CD4-positive, alpha-beta T cell treated with Interleukin-4 for 1 hour (primary cell): ENCODE measurements at places on chromosomes 1 and 21.

DNA sequence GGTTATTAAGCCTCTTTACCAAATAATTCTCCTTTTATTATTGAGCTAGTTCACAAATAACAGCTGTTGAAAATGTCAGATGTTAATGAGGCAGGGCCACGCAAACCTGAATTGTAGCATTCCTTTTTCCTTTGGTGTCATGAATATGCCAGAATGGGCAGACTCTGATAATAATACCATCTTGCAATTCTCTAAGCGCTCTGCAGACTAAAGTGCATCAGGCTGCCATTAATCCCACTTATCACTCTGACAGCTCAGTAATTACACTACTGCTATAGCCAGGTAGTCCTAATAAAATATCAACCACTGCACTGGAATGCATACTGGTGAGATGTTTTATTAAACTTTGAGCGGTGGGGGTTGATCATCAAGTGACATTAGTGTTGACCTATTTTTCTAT lies 177.7 kb downstream of the DPYD start:
- DNase-seq, result no peak

GRCh38 chr1:24929398-24930259 lies 447 bp downstream of the RUNX3 start:
- DNase-seq, result peak; percentile 55

DNA sequence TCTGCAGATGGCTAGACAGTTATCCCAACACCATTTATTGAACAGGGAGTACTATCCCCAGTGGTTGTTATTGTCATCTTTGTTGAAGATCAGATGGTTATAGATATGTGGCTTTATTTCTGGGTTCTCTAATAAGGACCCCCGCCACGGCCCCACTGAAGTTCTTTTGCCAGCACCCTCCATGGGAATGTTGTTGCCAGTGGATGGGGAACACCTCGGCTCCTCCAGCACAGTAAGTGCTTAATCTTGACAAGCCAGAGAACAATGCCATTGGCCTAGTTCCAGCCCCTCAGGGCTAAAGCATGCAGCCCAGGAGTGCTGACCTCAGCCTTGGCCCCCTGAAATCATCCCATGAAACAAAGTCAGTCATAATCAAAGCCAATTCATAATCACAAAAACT lies 337.6 kb downstream of the AGBL4 start:
- no peak for DNase-seq

DNA sequence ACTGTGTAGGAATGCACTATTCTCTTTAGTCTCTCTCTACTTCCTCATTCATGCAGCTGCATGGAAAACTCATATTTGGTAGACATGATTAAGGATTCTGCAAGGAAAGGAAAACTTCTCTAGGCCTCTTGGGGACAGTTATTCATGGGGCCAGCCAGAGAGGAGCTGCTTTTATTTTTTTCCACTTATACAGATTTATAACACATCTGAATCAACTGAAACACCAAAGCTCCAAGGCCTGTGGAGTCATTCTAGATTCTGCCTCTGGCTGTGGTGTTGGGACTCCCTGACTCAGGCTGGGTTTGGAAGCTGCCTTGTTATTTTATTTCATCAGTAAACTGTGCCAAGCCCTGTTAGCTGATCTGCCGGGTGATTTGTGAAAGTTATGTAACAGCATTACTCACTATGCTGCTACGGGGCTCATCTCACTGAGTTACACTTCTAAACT lies 83.9 kb upstream of the EDEM3 start:
- DNase-seq, result no peak

DNA sequence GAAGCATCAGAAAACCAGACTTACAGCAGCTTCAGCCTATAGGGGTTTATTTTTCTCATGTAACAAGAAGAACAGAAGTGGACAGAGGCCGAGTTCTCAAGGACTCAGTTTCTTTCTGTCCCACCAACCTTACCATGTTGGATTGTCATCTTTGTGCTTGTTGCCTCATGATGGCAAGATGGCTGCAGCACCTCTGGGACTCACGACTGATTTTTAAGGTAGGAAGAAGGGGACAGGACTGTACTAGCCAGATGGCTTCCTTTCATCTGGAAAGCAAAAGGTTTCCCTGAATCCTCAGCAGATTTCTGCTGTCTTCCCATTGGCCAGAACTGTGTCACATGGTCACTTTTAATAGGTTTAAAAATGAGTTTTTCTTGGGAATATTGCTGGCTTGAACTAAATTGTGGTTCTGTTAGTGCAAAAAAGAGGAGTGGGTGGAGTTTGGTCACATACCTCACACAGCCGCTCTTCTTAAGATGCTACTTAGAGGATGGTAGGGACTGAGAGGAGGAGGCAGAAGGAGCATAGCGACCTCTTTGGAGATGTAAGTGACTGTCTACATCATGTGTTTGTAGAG lies 48.1 kb upstream of the ENAH start:
- no peak for DNase-seq

- DNase-seq, result no peak
These were observed 182.2 kb downstream of the DHRS3 start for GRCh38 chr1:12435639-12436344.

DNA sequence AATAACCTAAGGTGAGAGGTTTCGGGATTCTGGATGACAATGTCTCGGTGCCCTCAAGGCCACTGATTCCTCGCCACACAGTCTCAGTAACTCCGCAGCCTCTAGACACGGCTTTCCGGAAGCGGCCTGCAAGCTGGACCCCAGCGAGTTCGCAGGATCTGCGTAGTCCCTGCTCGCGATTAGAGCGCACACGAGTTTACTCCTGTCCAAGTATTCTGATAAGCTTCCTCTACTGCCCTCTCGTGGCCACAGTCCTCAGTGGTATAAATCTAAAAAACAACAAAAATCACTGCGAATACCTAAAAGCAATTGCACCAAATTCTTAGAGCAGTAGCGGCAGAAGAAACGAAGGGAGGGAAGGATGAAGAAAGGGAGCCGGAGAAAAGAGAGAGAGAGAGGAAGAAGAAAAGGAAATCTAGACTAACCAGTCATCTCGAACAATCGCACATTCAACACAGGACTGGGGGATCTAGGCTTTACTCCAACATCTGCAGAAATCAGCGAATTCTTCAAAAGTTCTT lies 1.1 kb upstream of the PLXNA2 start:
- DNase-seq, result peak; percentile 80

DNA sequence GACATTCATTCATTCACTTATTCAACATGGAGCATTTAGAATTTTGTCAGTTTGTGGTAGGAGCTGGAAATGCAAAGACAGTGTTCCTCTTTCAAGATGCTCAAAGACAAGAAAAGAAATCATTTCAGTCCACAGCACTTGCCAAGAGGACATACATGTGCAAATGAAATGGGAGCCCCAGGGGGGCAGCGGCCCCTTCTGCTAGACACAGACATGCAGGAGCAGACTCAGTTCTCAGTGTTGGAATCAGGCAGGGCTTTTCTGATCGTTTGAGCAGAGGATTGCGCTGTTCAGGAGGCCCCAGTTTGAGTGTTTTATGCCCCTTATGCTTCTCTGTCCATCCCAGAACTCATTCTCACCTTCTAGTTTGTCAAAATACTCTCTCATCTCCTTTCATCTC lies 35.6 kb upstream of the VASH2 start:
- DNase-seq, result no peak

DNA sequence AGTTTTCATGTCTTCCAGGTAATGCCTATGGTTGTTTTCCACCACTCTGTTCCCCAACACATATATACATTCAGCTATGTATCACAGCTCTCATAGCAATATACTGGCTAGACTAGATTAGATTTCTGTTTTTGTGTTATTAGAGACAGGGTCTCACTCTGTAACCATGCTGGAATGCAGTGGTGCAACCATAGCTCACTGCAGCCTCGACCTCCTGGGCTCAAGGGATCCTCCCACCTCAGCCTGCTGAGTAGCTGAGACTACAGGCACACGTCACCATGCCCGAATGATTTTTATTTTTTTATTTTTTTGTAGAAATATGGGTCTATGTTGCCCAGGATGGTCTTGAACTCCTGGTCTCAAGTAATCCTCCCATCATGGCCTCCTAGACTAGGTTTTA lies 37.7 kb downstream of the SYNJ1 start:
- no peak for DNase-seq

DNA sequence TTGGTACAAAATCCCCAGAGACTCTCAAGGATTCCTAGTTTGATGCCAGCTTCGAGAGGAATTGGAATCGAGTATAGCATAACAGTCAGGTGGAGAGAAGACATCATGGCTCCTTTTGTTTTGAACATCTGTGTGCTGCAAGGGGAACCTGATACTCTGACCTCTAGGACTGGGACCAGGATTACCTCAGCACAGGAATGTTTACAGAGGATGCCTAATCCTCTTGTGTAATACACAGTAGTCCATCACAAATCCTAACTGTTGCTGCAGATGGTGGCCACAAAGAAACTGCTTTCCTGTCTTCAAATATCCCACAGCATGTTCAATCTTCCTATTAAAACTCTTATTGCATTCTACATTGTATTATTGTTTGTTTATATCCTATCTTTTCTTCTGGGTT lies 111.8 kb upstream of the PRMT6 start:
- DNase-seq, result no peak

GRCh38 chr1:228120857-228121489 lies 11.9 kb upstream of the MRPL55 start:
- no peak for DNase-seq

DNA sequence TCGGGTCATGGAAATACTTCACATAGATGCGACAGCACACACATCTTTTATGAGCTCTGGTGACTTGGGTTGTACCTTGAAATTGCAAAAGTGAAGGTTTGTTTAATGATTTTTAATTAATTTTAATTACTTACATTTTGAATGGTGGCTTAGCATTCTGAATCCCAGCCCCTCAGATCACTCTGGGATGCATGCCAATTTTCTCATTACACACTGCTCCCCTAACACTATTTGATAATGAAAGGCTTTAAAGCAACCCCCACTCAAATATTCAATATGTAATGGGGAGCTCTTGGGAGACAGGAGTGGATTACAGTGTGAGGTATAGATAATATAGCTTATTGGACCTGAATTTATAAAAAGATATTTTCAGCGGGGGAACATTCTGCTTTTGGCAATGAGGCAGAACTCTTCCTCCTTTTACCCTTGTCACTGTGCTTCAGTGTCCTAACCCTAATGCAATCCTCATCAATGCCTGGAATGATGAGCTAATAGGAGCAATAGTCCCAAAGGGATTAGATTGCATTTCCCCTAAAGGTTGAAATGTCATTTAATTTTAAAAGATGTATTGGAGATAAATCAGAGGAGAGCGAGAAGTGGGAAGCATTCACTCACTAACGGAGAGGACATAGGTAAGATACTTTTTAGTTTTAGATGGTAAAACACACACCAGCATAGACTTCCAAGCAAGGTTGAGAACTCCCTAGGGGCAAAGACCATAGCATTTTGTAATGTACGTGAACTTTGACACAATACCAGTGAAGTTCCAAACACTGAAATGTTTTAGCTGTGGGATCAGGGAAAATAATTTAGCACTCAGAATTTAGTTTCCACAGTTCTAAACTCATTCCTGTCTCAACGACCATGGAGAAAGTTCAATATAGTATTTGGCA lies 384.1 kb upstream of the PLXNA2 start:
- DNase-seq, result no peak

DNA sequence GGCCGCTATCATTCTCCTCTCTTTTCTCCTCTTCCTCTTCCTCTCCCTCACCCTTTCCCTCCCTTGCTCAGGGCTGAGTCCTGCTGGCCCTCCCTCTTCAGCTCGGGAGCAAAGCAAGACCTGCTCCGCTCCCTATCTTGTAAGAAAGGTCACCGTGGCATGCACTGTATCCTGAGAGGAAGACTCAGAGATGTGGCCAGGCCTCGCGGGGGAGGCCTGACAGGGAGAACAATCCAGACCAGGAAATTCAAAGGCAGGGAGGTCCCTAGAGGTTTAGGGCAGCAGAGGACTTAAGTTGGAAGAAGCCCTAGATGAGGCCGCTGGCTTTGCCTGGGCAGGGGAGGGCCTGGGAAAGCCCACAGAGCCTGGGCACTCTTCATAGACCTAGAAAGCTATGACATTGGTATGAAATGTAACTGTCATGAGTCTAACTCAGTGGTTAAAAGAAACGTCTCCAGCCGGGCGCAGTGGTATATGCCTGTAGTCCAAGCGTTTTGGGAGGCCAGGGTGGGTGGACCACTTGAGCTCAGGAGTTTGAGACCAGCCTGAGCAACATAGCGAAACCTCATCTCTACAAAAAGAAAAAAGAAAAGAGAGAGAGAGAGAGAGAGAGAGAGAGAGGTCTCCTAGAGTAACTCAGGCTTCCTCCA lies 14.6 kb upstream of the PTAFR start:
- DNase-seq, result no peak

GRCh38 chr1:119795261-119796200 lies 15.7 kb downstream of the REG4 start:
- DNase-seq, result no peak

DNA sequence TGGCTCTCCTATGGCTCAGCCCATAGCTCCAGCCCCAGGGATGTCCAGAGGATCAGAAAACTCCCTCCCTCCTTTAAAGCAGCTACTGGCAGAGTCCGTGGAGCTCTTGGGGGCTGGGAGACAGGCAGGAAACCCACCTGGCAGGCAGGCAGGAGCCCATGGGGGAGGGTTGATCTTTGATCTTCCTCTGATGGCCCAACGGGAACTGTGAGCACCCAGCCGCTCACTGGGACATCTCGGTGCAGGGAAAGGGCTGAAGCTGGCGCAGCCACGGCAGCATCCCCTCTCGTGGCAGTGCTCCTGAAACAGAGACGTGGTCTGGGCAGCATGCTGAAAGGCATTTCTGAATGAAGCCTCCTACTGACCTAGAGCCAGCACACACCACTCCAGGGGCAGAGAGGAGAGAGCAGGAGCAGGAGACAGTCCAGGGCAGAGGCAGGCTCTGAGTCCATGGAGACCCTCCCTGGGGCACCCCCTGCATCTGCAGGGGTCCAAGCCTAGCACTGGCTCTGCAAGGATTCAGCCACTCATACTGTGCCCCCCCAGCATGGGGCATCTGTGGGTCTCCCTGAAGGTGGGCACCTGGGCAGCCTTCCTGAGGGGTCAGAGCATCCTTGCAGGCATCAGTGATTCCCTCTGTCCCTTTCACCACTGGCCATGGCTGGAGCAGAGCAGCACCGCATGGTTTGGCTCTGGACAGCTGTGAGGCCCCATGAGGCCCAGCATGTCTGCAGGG lies 4.9 kb upstream of the SLX9 start:
- DNase-seq, result no peak
